Left colon (tissue), 2 donors: ENCODE measurements at places on chromosomes 2 and 18. TPM values are rescaled to one million over a fixed set of nuclear protein-coding genes. Genes with fewer than 3 reads are reported as not detected.

Gene ANKRD36
- 14.7 TPM for total RNA-seq

Gene ACTR1B
- total RNA-seq: 67.4 TPM

Gene RTP5
- not detected for total RNA-seq

Gene KHK
- 8.8 TPM for total RNA-seq

Gene ABI2
- total RNA-seq: 19.8 TPM

Gene MYO5B
- 128 TPM for total RNA-seq

Gene TTC21B
- 14.8 TPM for total RNA-seq

Gene PSME4
- 50.7 TPM for total RNA-seq

Gene ALKAL2
- total RNA-seq: 2.7 TPM

Gene SERPINB10
- not detected for total RNA-seq

Gene EFHD1
- total RNA-seq: 2.7 TPM

Gene SERPINB11
- total RNA-seq: not detected

Gene TBR1
- total RNA-seq: not detected

Gene UPP2
- total RNA-seq: not detected

Gene TGOLN2
- total RNA-seq: 186 TPM

Gene PGAP1
- 17.2 TPM for total RNA-seq

Gene TUBA4B
- not detected for total RNA-seq

Gene PRKAG3
- not detected for total RNA-seq

Gene ALK
- total RNA-seq: 0.25 TPM

Gene LOXL3
- total RNA-seq: 3.4 TPM

Gene BMP10
- not detected for total RNA-seq

Gene STPG4
- total RNA-seq: 0.43 TPM

Gene ANKRD53
- 0.61 TPM for total RNA-seq

Gene YWHAQ
- 227 TPM for total RNA-seq

Gene TAF1B
- total RNA-seq: 11.9 TPM

Gene RAMP1
- 1.8 TPM for total RNA-seq

Gene CPLX4
- not detected for total RNA-seq

Gene PTPN4
- 25.9 TPM for total RNA-seq

Gene RGPD3
- 0.06 TPM for total RNA-seq

Gene SPP2
- total RNA-seq: not detected

Gene ARL6IP6
- total RNA-seq: 16.0 TPM
